ENCODE measurements at places on chromosomes 7 and 10. TPM values are rescaled to one million over a fixed set of nuclear protein-coding genes. Genes with fewer than 3 reads are reported as not detected.
A peak's percentile ranks its signal among the peaks of the same experiment; 100 is the strongest.

- DNase-seq: no peak
Measured at GRCh38 chr10:13844651-13845050, 257.9 kb downstream of the PRPF18 start.

Gene UPK3BL2
- 7.8 TPM for total RNA-seq

Gene PARG
- 38.1 TPM for total RNA-seq

DNA sequence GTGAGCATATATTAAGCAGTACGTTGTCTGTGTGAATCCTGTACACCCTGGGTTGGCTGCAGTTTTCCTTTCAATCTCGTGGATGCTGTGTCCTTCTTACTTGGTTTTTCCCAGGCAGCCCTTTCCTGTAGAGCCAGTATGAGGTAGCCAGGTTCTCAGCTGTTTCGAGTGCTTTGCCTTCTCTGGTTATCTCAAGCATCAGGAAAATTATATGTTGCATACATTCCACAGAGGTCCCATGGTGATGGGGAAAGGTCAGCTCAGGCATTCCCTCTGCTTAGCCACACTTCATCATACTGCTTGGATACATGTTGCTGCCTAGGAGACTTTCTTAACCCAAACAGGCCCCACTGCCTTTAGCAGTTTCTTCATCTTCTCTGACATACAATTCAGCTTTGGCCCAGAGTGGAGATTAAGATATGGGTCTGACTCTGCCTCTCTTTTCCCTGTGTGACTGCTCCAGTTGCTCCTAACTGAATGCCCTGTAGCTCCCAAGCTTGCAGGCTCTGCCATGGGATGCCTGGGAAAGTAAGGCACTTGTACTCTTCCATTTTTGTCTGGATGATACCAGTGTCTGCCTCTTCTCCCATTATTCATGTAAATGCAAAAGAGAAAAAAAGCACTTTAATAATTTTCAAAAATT, 11.3 kb downstream of the GNAI1 start:
- DNase-seq: no peak

GRCh38 chr10:112382515-112383235, 8.8 kb downstream of the ACSL5 start:
- no peak for DNase-seq

Gene TMEM270
- not detected for total RNA-seq

DNA sequence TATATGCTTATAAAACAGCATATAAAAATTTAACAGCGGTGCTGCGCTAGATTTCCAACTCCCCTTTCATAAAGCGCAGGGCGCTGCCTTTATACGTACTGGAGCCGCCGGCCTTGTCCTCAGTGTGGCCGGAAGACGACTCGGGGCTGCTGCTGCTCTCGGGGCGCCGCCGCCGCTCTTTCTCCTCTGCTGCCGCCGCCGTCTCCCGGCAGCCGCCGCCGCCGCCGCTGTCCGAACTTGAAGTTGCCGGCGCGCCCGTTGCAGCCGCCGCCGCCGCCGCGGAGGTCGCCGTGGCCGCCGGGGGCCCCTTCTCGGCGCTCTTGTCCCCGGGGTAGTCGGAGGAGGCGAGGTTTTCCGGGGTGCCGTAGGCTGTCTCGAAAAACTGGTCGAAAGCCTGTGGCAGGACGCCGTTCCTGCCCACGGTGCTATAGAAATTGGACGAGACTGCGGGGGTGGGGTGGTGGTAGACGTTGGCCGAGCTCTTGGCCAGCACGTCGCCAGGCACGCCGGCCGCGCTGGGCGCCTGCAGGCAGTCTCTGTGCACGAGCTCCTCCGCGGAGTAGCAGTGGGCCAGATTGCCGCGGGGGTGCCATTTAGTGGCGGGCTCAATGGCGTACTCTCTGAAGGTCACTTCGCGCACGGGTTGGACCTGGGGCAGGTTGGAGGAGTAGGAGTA, 557 bp downstream of the HOXA11 start:
- DNase-seq: peak; percentile 78

GRCh38 chr7:139650429-139651100, 127.1 kb downstream of the CLEC2L start:
- no peak for DNase-seq

Measured in suprapubic skin (tissue), 4 donors.